ENCODE measurements at places on chromosomes 2 and 18.

- DNase-seq, result no peak
These were observed 117.8 kb downstream of the ALK start for GRCh38 chr2:29803537-29803936.

- DNase-seq, result no peak
These were observed 76.2 kb downstream of the MOGAT1 start for GRCh38 chr2:222747526-222748160.

DNA sequence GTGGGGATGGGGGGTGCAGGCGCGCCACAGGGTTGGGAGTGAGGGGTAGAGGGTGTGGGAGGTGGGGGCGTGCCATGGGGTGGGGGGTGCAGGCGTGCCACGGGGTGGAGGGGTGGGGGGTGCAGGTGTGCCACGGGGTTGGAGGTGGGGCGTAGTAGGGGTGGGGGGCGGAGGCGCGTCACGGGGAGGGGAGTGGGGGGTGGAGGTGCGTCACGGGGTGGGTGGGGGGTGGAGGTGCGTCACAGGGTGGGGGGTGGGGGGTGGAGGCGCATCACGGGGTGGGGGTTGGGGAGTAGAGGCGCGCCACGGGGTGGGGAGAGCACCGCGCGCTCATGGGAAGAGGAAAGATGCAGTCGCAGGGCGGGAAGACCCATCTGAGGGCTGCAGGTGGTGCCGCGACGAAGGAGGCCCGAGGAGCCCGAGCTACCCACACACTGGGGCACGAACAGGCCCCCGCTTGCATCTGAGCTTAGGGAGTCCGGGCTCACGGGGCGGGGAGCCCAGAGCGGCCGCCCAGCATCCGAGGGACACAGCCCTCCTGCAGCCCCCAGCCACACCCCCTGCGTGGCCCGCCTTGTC is 37.5 kb downstream of the SNED1 start:
- no peak for DNase-seq

- DNase-seq, result peak; percentile 2
These were observed 79.0 kb upstream of the ACAA2 start for GRCh38 chr18:49892148-49892924.

GRCh38 chr2:14831458-14831857 is 198.9 kb downstream of the LRATD1 start:
- peak; percentile 42 for DNase-seq

- peak; percentile 5 for DNase-seq
These were observed 5.3 kb upstream of the NEU4 start for GRCh38 chr2:241803387-241804325.

- DNase-seq, result no peak
These were observed 139.7 kb downstream of the BCL11A start for GRCh38 chr2:60413814-60414168.

GRCh38 chr2:10883801-10884478 is 27.8 kb upstream of the KCNF1 start:
- no peak for DNase-seq

DNA sequence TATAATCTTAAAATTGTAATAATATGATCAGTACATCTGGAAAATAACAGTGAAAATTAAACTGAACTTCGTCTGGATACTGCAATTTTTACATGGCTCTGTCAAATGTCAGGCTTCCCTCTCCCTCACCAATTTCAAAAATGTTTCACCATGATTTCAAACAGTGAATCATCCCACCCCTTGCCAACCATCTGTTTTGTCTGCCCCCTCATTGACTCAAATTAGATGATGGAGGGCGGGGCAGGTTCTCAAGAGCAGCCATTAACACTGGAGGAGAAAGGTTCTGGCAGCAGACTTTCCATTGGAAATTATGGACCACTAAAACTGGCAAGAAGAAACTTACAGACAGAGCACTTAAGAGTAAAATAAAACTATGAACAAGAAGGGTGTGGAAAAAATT is 1195.7 kb upstream of the ZEB2 start:
- no peak for DNase-seq

GRCh38 chr2:71711133-71711855 is 257.9 kb downstream of the DYSF start:
- DNase-seq, result peak; percentile 49

DNA sequence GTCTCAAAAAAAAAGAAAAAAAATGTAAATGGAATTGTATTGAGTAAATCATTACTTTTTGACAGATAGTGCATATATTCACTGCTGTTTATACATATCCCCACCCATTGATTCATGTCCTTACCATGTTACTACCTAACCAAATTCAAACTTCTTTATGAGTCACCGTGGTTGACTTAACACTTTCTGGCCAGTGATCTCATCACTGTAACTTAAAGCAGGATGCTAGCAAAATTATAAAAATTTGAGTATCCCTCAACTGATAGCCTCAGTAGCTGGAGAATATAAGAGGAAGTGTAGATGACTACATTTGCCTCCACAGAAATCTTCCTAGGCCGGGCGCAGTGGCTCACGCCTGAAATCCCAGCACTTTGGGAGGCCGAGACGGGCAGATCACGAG is 13.4 kb downstream of the CNOT9 start:
- DNase-seq, result peak; percentile 85

- no peak for DNase-seq
These were observed 7.5 kb upstream of the HAAO start for GRCh38 chr2:42799881-42800280.

GRCh38 chr2:99878581-99879350 is 263.6 kb downstream of the AFF3 start:
- DNase-seq, result no peak

DNA sequence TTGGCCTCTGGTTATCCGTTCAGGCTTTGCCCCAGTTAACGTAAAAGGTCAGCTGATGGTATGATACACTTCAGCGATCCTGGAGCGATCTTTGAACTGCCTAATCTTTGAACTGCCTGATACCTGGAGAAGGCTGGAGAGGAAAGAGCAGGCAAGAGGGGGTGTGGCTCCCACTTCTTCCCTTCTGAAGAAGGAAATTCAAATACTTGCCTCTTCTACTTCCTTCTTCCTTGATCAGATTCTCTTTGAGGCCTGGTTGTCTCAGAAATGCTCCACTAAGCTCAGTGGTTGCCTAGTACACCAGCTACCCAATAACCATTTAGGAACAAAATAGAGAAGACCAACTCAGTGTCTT is 619 bp downstream of the GALM start:
- DNase-seq, result peak; percentile 14

GRCh38 chr2:144464730-144465129 is 55.2 kb downstream of the ZEB2 start:
- no peak for DNase-seq

- DNase-seq, result no peak
These were observed 46.4 kb downstream of the PCBP1 start for GRCh38 chr2:70133491-70134322.
